ENCODE measurements at places on chromosomes 7 and 10. TPM values are rescaled to one million over a fixed set of nuclear protein-coding genes. Genes with fewer than 3 reads are reported as not detected.

CALCR gene
- not detected for total RNA-seq

PNLIP gene
- not detected for total RNA-seq

ARHGAP22 gene
- total RNA-seq: not detected

DNA sequence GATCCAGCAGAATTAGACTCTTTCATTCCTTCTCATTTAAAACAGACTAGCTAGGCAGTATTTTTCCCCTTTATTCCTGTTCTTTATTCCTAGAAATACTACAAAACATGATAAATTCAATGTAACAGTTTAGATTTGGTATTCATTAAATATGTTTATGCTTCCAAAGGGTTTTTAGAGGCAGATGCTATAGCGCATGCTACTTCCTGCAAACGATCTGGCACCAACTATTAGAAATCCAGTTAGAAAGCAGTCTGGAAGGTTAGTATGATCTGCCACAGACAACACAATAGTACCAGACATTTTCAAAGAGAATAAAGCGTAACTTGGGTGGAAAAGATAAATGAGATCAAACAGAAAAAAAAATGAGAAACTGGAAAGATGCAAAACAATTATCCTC is 63.5 kb upstream of the PTN start:
- H3K4me1 ChIP-seq: no peaks in the 10 kb centered on the region
- no peak overlapping the region for H3K27ac ChIP-seq
- H3K4me3 ChIP-seq: no peak overlapping the region
- no peaks in the 10 kb centered on the region for H3K27me3 ChIP-seq

DNA sequence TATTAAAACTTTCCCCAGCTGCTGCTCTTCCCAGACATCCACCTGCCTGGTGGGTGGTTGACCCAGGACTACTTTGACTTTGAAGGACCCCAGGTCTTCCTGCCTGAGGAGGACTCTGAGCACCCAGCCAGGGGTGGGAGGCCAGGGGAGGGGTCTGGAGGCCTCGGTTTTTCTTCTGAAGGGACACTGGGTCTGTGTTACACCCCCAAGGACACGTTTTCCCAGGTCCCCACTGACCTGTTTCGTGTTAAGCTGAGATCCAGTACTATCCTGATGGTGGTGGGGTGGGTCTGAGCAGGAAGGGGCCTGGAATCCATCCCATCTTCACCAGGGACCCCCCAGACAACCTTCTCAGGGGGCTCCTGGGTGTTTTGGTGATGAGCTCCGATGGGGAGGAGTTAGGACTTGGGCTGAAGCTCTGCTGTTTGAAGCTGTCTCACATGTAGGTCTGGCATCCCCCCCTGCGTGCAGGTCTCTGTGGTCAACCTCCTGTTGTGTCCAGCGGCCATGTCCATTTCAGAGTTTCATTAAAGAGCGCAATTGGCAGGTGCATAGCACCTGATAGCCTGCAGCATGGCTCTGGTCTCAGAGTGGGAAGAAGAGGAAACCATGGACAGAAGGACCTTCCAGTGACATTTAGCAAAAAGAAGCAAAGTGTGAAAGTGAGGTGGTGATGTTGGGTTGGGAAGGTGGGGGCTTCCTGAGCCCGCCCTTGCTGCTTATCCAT is 3.5 kb downstream of the JAKMIP3 start:
- H3K27ac ChIP-seq: no peak overlapping the region
- H3K27me3 ChIP-seq: peaks cover 8% of the 10 kb centered on the region
- H3K4me1 ChIP-seq: peaks cover 8% of the 10 kb centered on the region
- no peak for DNase-seq
- no peak overlapping the region for H3K4me3 ChIP-seq

DNA sequence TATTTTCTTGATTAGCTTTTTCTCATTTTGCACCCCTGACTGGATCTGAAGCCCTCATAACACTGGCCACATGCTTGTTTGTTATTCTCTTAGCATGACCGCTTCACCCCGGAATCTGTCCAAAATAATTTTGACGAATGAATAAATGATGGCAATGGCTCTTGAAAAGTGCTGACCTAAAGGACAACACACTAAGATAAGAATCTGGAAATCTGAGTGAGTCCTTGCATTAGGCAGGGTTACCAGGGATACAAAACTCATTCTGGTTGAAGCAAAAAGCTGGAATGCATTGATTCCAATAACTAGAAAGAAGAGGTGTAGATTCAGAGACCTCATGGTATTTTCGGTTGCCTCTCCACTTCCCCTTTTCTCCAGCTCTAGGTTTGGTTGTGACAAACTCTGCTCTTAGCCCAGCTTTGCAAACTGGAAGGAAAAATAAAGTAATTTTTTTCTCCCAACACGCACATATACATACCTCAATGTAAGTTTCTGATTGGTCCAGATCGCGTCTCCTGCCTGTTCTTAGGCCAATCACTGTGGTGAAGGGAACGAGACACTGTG is 157.4 kb downstream of the SKIDA1 start:
- no peaks in the 10 kb centered on the region for H3K27me3 ChIP-seq
- no peak overlapping the region for H3K4me3 ChIP-seq
- H3K4me1 ChIP-seq: peaks cover 4% of the 10 kb centered on the region
- no peak overlapping the region for H3K27ac ChIP-seq

DNA sequence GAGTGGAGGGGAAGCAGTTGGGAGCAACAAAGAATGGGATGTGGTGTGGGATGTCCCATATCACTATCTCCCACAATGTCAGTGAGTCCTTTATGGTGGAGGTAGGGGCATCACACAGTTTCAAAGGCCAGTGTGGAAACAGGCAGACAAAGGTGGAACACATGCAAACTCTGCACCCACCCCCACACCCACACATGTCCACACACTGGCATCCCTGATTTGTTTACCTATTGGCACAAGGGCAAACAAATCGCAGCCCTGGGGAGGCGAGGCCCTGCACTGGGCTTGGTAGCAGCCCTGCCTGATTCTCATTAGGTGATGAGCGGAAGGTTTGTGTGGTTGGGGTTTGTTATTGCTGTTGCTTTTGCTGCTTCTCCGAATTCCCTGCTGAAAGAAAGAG is 243.3 kb downstream of the GRID1 start:
- no peak for DNase-seq
- no peaks in the 10 kb centered on the region for H3K4me1 ChIP-seq
- H3K27ac ChIP-seq: no peak overlapping the region

Data from activated CD4-positive, alpha-beta memory T cell treated with anti-CD3 and anti-CD28 coated beads for 36 hours (primary cell).